ENCODE measurements at places on chromosomes 3 and 15.

DNA sequence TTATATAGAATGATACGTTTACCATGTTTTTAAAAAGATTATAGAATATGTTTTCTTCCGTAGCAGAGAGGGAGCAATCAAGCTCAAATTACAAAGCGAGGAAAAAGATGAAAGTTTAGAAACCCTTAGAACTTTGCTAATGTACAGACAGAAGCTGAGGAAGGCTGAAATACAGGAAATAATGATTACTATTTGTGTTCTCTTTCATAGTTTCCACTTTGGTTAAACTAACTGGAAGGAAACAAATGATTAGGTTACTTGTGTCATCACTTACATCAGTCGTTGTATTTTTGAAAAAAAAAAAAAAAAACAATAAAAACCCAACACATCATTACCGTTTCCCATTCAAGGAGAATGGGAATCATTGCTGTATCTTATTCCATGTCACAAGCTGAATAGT is 337.8 kb upstream of the CBLB start:
- DNase-seq: no peak

GRCh38 chr3:115652738-115653137 is 29.4 kb downstream of the GAP43 start:
- no peak for DNase-seq

GRCh38 chr3:98589331-98590036 is 3.9 kb downstream of the CPOX start:
- no peak for DNase-seq

DNA sequence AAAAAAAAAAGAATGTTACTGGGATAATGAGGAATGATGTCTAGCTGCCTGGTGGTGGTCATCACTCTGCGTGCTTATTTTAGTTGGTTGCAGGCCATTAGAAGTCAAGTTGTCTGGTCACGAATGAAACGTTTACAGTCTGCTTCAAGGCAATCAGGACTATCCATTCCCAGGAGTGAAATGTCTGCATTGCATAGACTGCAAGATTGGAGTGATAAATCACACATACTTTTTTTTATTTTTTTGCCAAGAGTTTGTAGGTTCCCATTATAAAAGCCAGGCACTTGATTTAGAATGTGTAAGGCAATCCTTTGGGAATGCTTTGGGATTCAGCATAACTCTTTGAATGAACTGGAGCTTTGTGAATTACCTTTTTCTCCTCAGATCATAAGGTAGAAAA is 132.3 kb downstream of the STAC start:
- DNase-seq: no peak

GRCh38 chr15:57472861-57473260 is 96.6 kb downstream of the CGNL1 start:
- no peak for DNase-seq

DNA sequence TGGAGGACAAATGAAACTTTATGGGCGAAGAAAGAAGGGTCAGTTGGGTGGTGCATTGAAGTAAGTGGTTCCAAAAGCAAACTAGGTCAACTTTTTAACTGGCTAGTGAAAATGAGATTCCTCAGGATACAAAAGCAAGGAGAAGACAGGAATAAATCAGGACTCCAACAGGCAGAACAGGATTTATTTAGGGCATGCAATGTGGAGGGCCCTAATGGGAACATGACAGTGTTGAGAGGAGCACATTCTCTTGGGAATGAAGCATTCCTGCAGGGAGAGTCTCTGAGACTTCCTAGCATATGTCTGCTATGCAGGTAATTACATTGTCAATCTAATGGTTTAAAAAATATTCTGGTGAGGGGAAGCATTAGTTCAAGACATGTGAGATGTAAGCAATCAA is 8.7 kb downstream of the NPAP1 start:
- no peak for DNase-seq

GRCh38 chr3:16316847-16317560 is 52.0 kb downstream of the OXNAD1 start:
- DNase-seq: no peak

- DNase-seq: no peak
Observed at GRCh38 chr3:31882431-31882830, 98.6 kb downstream of the OSBPL10 start.

DNA sequence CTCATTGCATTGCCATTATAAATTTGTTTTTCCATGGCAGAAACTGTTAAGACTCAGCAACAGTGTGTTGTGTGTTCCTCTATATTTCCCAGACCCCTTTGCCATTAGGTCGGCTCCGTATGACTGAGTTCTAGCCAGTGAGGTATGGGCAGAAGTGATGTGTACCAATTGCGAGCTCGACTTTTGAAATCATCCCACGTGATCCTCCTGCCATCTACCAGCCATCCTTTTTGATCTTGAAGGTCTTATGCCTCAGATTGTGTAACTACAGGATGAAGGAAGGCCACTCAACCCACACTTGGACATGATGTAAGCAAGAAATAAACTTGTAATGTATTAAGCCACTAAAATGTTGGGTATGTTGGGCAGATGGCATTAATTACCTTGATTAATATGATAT is 562.3 kb downstream of the PDCD6IP start:
- DNase-seq: no peak

DNA sequence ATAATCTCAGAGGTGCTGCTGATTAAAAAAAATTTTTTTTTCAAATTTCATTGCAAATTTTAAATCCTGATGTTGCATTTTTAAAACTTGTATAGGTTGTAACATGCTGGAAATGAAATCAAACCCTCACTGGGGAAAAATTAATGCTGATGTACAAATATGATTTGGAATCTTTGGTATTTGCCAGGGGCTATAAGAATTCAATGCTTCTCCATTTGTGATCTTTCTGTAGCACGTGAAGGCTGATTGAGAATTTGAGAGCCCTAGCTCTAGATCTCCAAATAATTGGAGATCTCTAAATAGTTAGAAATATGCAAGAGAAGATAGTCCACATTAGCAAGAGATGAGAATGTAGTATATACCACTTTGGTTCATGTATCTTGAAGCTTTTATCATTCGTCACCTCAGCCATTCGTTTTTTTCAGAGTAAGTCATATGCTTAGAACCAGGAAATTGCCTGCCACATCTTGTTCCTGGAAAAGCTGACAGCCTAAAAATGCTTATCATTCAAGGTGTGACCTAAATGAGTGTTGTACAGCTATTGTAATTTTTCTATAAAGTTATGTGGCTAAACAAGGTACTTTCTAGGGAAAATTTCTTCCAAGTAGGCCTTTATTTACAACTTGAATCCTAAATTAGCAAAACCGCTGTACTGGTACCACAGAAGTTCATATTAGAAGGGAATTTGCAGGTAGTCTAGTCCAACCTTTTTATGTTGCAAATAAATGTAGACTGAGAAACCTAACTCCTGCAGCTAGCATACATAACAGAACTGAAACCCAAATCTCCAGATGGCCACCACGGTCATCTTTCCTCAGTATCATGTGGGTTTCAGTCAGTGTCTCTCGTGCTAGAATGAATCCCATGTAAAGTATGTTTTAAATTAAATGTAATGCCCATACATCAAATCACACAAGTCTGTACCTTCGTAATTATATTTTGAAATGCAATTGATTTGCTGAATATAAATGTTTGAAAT is 48.5 kb downstream of the FNDC3B start:
- DNase-seq: no peak

- DNase-seq: peak; percentile 71
Observed at GRCh38 chr3:32237670-32238452, 619 bp upstream of the CMTM8 start.

DNA sequence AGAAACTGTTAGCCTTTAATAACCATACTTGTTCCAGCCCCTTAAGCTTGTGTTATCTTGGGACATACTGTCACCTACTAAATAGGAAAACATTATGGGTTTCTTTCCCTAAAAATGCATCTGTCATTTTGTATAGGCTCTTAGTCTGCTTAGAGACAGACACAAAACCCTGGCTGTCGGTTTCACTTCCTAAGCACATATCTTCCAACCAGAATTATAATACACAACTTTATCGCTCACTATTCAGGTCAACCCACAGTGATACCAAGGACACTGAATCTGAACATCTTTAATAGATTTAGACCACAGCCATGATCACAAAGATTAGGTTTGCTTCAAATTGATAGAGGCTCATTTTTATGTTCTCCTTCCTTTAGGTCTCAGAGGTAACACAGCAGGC is 111.8 kb downstream of the CFAP20DC start:
- no peak for DNase-seq

- DNase-seq: no peak
Observed at GRCh38 chr3:77475507-77475906, 435.6 kb downstream of the ROBO2 start.

DNA sequence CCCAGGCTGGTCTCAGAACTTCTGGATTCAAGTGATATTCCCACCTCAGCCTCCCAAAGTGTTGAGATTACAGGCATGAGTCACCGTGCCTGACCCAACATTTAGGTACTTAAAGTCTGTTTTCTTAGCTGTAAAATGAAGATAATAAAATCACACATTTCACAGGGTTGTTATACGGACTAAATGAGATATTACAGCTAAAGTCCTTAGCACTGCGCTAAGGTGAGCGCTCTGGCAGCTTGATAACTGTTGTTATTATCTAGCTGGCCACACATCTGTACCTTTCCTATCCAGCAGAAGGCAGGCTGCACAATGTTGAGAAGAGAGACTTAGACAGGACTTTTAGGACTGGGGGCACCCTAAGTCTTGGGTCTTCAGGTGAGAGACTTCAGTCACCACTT is 2.7 kb upstream of the LIPH start:
- DNase-seq: no peak

DNA sequence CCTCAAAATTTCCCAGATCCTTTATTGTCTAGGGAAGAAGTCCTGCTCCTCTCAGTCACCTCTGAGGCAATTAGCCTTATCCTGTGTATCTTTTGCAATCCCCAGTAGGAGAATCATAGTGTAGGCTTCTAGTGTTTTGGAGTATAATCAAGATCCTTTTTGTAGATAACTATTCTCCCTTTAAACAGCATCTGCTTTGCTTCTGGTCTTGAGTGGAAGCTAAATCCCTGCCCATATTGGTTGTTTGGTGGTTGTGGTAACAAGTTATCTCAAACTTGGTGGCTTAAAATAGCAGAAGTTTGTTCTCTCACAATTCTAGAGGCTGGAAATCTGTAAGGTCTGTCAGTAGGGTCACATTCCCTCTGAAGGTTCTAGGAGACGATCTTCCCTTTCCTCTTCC is 217.5 kb upstream of the RASGRP1 start:
- no peak for DNase-seq

DNA sequence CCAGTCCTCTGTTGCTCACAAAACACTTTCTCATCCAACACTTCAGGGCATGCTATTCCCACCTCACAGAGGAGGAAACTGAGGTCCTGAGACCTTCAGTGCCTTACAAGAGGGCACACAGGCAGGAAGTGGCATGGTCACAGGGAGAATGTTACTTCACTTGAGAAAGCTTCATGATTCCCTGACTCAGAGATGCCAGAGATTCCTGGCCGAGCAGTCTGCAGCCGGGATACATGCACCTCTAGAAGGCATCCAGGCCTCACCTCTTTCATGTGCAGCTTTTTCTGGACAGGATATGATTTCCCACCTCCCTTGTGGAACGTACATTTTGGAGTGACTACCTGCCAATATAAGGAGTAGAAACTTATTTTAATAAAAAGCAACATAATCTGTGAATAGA is 2.8 kb upstream of the SST start:
- DNase-seq: no peak

DNA sequence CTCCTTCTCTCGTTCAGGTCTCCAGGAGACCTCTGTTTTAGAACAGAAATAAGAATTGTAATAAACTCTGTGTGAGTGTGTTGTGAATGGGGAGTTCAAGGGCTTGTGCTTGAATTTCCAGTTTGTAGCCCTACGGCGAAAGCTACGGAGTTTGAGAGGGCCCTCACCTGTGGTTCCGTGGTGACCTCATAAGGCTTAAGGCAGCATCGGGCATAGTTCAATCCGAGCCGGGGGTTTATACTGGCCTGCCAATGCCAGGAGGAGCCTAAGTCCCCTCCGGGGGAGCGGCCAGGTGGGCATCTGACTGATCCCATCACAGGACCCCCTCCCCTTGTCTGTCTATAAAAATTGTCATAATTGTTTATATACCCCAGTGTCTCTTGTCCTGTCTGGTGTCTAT is 43.7 kb downstream of the ZBTB11 start:
- DNase-seq: no peak
